Fibroblast of pulmonary artery (primary cell): ENCODE measurements at places on chromosomes 2 and 18.

GRCh38 chr2:88601286-88601685, 26.0 kb downstream of the EIF2AK3 start:
- peak; percentile 92 for DNase-seq

DNA sequence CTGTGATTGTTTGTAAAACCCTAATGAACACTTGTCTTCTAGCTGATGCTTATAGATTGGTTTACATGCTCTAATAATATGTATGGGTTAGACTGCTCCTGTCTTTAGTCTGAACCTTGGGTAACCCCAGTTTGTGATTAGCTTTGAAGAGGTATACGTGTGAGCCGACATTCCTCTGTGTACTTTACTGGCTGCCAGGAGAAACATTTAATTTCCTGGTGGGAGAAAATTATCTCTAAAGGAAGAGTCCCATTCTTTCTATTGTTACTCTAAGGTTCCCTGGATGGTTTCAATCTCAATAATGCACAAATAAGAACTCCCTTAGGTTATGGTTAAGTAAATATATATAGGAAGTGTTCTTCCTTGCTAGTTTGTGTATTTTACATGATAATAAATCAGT, 143.6 kb upstream of the ZSWIM2 start:
- peak; percentile 20 for DNase-seq

DNA sequence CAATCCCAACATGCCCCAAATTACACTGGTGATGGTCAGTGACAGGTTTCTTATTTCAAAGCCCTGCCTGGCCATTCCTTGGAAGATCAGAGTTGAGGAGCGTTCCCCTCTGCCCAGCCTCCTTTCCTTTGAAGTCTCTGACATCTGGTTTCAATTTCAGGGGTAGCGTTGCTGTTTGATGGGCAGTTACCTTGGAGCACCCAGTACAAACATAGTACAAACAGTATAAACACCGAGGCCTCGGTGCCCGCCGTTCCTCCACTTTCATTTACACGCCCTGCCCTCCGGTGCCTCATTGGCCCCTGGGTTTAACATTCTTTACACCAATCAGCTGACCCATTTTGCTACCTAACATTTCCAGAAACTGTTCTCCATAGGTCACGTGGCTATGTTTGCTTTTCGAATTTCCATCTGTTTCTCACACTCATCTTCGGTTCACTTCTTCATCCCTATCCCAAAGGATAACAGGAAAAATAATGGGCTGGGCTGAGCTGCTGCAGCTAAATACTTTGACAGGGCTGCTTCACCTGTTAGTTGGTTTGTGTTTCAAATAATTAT, 65.6 kb downstream of the NRP2 start:
- no peak for DNase-seq

DNA sequence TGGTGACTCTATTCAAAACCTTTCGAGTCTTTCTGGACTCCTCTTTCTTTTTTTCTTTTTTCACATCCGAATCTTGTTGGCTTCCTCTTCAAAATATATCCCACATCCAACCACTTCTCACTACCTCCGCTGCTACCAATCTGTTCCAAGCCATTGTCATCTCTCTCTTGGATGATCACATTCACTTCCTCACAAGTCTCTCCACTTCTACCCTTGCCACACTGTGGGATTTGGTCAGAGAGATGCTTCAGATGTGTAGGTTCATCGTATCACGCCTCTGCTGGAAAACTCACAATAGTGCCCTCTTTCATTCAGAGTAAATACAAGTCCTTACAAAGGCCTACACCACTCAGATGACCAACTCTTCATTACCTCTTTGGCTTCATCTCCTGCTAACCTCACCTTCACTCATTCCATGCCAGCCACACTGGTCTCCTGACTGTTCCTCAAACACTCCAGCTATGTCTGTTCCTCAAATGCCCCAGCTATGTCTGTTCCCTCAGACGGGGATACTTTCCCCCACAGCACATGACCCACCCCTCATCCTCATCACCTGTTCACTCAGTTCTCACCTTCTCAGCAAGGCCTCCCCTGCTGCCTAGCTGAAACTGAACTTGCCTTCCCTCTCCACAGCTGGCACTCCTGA, 67.2 kb upstream of the PELI1 start:
- DNase-seq = no peak

DNA sequence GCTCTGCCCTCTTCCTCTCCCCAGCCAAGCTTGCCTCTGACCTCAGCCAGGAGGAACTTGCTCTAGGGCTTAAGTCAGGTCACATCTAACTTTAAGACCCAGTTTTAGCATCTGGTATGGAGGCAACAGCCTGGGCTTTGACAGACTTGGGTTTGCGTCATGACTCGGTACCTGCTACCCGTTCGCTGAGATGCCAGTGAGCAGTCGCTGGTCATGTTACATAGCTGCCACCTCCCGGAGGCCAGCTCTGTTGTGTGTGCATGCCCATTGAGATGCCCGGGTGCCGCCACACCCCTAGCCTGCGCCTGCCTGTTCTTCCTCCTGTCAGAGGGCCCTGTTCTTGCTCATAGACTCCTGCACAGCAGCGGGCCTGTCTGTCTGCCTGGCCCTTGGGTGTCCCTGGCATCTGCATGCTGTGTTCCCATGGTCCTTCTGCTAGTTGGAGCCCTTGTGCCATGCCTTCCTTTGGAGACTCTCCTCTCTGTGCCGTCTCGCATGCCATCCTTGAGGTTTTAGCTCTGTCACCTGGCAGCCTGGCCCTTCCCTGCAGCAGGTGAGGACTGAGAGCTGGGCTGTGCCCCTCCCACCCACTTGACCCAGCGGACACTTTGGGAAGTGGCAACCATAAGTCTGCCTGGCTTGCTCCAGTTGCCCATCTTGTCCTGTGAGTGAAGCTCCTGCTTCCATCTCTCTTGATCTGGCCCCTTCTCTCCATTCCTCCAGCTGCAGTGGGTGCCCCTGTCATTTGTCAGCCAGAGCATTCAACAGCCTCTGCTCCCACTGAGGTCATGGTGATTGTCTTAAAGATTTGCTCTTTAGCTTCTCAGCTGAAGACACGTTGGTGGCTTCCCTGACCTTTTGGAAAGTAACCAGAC, 24.9 kb downstream of the ASAP2 start:
- DNase-seq = no peak

DNA sequence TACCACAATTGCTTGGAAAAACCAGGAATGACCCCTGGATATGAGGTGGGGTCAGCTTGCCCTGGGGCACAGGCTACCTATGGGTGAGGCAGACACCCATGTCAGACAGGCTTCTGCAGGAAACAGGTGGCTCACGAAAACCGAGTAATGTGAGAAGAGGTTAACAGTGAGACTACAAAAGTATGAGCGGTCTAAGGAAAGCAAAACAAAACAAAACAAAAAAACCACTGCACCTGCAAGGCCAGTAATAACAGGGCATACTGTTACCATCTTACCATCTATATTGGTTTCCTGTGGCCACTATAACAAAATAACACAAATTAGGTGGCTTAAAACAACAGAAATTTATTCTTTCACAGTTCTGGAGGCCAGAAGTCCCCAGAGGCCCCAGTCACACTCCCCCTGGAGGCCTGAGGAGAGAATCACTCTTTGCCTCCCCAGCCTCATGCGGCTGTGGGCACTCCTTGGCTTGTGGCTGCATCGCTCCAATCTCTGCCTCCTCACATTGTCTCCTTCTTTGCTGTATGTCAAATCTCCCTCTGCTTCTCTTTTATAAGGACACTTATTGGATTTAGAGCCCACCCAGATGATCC, 86.6 kb upstream of the EPC2 start:
- no peak for DNase-seq

- DNase-seq = no peak
Observed at GRCh38 chr2:156021146-156022040, 311.1 kb downstream of the NR4A2 start.

- peak; percentile 81 for DNase-seq
Observed at GRCh38 chr18:59874166-59874565, 25.6 kb upstream of the PMAIP1 start.

DNA sequence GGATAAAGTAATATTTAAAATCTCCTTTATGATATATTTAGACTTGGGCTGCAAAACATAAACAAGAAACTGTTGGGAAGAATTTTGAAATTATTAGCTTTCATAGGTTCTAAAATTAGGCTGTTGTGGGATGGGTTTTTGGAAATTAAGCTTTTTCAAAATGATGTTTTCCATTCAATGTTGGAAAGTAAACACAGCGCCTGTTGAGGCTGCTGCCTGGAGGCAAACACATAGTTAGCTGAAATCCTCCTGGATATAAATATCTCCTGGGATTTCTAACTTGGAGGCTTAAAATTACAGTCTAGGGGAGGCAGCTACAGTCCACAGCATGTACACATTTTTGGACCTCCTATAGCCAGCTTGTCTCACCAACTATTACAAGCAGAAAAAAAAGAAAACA, 197.3 kb downstream of the DCC start:
- no peak for DNase-seq

DNA sequence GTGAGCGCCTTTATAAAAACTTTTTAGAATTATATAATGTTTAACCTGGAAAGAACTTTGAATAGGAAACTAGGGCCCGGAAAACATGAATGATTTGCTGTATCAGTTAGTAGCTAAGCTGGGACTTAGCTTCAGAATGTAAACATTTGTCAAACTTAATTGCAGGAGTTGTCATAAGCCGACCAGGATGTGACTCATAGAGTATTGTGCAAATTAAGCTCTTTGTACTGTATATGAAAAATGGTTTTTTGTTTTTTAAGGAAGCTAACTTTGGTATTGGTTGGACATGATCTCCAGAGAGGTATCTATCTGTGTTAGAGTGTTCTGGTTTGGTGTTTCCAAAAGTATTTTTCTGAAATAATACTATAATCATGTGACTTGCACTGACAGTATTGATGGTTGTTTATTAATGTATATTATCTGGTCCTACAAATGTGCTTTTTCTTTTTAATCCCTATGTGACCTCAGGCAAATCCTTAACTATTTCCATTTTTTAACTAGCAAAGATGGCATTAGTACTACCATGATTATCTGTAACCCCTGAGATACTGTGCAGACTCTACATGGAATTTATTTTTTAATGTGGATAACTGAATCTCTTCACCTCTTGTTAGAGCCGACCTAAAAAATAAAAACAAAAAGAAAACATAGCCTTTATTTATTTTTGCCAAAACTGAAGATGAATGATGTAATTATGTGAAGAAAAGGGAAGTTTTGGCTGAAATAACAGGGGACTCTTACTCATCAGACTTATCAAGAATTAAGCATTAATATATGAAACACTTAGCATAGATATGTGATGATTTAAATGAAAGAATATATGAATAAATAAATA, 11.7 kb downstream of the YIPF4 start:
- DNase-seq = peak; percentile 75

DNA sequence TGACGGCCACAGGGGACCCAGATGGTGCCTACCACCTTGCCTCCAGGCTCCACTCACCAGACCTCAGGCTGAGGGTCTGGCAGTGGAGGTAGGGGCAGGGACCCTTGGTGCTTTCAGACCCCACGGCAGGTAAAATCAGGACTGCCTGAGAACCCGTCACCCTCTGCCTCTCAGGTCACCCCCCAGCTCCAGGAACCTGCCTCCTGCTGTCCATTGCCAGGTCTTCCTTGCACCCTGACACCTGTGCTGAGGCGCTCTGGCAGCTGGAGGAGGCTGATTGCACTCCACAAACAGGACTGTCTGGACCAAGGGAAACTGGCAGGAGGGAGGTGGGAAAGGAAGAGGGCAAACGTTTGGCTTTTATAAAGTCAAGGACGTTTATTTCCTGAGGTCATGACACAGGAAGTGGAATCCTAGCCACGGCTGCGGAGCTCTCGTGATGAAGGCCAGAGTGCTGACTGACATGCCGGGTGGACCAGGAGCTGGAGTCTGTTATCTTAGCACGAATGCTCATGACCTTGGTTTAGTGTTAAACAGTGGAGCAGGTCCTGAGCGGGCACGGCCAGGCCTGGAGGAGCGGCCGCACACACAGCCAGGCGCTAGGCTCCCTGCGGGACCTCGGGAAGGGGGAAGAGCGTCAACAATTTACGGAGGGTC, 40.5 kb downstream of the ANO7 start:
- no peak for DNase-seq

- no peak for DNase-seq
Observed at GRCh38 chr18:79058007-79058406, 11.2 kb upstream of the ATP9B start.

- peak; percentile 69 for DNase-seq
Observed at GRCh38 chr2:185291035-185291647, 447.5 kb upstream of the FSIP2 start.

DNA sequence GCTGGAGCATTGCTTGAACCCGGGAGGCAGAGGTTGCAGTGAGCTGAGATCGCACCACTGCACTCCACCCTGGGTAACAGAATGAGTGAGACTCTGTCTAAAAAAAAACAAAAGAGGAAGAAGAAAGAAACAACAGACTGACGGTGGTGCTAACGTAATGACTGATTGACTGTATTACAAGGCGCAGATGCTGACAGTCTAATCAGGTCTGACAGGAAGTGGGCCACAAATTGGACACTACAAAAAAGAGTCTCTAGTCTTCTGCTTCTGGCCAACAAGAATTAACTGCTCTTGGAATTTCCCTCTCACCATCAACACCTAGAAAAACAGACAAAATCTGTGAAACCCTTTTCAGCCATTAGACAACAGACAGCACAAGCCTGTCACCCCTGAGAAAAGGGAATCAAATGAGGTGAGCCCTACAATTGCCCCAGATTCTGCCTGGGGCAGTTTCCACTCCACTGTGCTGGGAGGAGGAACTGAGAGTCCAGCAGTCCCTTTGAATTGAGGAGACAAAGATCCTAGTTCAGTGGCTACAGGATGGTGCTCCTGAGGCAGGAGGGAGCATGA, 43.3 kb downstream of the SNED1 start:
- no peak for DNase-seq

GRCh38 chr2:202019689-202020450, 13.8 kb upstream of the FZD7 start:
- DNase-seq = no peak

DNA sequence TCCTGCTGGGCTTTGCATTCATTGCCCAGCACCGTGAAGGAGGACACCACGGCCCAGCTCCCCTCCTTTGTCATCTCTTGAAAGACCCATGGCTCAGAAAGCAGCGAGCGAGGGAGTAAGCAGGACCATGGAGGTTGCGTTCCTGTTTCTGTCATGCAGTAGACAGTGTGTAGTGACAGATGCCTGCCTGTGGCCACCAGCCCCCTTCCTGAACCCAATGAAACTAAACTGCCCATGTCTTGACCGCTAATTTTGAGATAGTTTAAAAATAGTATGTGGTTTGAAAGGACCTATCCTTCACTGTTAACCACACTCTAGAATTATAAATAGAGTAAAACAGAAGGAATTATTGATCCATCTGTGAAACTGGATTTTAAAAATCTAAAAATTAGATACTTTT, 88.2 kb downstream of the ASAP2 start:
- no peak for DNase-seq

- peak; percentile 89 for DNase-seq
Observed at GRCh38 chr2:215921895-215922294, 91.5 kb downstream of the MREG start.

DNA sequence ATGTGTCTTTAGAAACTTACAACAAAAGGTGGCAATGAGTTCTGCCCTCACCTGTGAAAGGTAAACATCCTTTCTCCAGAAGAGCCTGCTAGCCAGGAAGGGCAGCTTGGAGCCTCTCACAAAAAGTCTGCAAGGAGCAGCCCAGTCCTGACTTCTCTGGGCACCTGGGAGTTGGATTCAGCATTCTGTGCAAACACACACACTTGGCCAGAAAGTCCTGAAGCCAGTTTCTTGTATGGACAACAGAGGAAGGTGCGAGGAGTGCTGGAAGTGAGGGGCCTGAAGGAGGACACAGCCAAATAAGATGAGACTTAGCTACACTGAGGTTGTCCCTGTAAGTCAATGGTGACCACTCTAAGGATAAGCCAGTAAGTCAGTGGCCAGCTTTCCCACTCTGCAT, 52.4 kb upstream of the SLC1A4 start:
- no peak for DNase-seq

GRCh38 chr18:31301201-31301655, 16.7 kb upstream of the DSG1 start:
- peak; percentile 38 for DNase-seq
